ENCODE measurements at places on chromosomes 5 and 9.

GRCh38 chr5:98556712-98557111, 216.8 kb upstream of the RGMB start:
- no peak for DNase-seq

- no peak for DNase-seq
Measured at GRCh38 chr9:78365748-78366697, 69.1 kb downstream of the PSAT1 start.

DNA sequence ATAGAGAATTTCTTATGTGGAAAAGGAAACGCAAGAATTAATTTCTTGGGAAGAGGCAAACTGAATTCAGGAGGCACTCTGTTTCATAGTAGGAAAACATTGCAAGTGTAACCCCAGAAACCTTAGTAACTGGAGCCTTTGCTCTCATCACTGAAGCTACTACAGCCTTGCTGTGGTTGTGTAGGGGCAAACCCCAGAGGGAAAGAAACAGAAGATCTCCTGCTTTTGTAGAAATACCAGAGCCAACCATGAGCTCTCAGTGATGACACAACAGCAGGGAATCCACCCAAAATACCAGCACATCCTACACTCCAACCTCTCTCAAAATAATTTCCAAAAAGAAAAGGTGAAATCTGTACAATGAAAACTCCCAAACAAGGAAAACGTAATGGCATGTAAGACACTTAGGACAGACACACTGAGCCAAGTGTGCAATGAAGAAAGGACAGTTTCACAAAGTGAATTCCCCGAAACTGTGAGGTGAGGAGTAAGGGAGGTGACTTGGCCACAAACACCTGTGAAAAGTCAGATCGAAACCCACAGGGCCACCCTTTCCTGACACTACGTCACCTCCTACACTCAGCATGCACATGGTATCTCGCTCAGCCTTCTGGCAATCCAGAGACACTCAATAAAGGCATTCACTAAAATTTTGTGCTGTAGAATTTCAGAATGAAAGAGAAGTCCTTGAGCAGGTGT, 8.5 kb upstream of the ACSL6 start:
- DNase-seq: no peak

GRCh38 chr9:113737517-113738271, 138.4 kb upstream of the ZNF618 start:
- DNase-seq: no peak

- no peak for DNase-seq
Measured at GRCh38 chr9:80320480-80320879, 748.7 kb downstream of the TLE4 start.

DNA sequence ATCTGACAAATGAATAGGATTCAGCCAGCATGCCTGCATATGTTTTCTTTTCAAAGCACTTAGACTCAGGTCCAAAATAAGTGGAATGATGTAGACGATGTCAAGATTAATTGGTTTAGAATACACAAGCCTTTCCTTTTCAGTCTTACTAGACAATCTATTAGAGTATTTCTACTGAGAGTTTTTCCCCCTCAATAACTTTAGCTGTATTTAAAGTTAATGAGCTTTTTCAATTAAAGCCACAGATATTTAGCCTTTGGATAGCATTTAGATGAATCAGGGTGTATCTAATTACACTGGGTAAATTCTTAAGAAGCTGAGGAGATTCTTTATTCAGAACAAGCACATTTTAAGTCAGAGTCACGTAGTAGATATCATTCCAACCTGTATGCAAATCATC, 198.7 kb upstream of the MPDZ start:
- no peak for DNase-seq

DNA sequence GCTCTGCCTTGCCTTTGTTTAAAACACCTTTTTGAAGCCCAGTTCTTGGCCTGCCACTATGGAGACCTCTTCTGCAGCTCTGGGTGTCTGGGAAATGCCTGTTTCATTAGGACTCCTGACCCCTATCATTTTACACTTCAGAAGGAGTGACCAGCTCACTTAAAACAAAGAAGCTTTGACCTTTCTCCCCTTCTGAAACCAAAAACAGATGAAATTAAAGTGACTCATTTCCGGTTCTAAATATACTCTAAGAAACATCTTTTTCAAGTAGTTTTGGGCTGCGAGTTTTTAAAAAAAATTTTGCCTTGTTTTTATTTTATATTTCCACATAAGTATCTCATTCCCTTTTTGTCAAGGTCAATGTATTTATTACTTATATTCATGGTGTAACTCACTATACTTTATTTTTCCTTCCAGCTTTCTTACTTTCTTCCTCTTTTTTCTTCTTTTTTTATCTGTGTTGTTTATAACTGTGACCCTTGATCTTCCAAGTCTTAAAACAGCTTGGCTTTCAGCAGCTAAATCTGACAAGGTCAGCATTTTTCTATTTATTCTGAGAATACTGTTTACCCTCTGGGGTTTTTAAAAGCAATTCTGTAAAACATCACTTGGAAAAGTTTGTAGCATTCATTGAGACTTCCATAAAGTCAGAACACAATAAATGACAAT, 672.9 kb downstream of the NR2F1-AS1 start:
- no peak for DNase-seq

- DNase-seq: no peak
Measured at GRCh38 chr5:82641331-82642003, 363.3 kb upstream of the RPS23 start.

DNA sequence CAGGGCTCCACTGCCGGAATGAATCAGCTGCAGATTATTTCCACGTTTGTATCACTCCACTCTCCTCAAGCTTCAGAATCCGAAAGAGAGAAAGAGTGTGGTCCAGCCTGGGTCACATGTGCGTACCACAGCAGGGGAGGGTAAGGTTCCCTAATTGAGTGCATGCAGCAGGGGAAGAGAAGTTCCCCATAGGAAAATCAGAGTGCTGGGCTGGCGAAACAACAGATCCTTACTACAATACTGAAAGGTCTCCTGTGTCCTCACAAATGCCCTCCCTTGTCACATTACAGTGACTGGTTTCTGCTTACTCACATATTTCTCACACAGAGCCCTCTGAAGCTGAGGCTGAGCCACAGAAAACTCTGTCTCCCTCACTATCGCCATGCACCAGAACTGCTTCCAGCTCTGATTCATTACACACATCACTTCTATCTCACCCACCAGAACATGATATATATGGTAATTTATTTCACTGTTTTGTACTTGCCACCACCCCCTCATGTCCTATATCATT, 532.2 kb upstream of the TUSC1 start:
- no peak for DNase-seq

DNA sequence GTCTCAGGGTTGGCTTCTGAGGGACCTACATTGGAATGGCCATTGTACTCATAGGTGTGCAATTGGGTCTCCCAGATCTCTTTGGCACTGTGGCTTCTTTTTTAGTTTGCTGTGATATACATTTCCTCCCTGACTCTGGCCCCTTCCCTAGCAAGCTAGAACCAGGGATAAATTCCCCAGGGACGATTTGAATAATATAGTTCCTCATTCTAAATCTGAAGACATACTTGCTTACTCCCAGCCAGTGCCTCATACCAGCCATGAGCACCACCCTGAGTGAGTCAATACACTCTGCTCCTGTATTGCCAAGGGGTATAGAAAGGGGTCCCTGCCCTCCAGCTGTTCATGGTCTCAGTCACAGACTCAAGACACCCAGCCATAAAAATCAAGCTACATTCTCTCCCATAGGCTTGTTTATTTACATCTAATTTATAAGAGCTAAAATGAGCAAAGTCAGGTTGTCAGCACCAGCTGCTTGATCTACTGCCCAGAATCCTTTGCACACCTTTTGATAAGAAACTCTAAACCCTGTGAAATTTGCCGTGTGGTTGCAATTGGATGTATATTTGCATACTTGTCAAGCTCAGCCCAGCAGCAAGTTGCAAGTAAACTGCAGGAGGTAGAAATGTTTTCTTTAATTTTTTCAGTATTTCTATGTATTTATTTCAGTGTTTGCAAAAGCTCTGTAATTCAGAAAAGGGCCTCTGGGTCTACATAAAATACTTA, 219.9 kb upstream of the IRX1 start:
- DNase-seq: no peak

DNA sequence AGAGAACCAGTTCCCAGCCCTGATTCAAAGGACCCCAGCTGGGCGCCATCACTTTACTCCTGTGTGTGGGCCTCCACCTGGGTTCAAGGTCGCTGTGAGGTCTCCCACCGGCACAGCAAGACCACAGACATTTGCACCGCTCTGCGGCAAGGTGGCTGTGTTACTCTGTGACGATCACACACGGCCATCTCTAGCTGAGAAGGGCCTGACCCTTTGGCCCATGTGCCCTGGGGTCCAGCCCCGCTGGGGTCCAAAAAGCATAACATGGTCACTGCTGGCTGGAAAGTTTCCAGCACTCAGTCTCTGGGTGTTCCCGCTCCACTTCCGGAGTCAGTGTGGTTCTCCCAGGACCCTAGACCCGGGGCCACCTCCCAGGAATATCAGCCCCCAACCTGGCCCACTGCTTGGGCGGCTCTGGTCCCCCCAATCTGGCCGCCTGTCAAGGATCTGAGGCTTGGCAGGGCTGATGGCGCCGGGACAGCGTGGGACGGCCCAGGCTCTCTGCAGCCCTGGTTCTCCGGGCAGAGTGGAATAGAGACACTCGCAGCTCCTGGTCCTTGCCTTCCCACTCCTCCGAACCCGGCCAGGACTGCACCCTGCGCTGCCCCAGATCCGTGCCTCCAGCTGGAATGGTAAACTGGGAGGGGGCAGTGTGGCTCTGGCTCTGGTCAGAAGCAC, 3.9 kb upstream of the LMX1B start:
- DNase-seq: no peak

GRCh38 chr5:142941245-142941644, 171.1 kb downstream of the ARHGAP26 start:
- no peak for DNase-seq

GRCh38 chr5:44862808-44863207, 54.1 kb downstream of the MRPS30 start:
- DNase-seq: no peak

DNA sequence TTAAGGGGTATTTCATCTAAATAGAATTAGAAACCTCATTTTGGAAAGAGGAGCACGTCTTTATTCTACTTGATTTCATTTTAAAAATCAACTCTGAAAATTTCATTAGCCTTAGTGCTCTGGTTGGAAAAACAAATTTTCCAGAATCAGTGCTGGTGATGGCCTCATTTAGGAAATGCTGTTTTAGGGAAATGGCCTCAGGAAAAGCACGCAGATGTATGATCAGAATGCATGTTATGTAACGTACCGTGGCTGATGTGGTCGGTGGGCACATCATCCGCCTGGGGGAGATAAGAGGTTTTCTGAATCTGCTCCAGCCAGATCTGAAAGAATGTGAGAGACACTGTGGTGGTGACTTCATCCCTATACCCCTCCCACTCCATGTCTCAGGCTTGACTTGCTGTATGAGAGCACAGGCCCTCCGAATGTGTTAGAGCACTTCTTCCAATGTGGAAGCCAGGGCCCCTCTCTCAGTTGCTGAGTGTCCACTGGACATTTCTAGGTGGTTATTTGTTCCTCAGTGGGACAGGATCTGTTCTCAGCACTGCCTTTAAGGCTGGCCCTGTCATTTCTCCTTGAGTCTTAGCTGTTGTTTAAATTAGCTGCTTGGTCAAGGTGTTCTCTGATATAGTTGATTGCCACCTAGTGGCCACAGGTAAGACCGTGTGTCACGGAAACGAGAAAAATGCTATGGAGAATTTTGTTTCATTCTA, 96.5 kb downstream of the ARHGAP26 start:
- no peak for DNase-seq

DNA sequence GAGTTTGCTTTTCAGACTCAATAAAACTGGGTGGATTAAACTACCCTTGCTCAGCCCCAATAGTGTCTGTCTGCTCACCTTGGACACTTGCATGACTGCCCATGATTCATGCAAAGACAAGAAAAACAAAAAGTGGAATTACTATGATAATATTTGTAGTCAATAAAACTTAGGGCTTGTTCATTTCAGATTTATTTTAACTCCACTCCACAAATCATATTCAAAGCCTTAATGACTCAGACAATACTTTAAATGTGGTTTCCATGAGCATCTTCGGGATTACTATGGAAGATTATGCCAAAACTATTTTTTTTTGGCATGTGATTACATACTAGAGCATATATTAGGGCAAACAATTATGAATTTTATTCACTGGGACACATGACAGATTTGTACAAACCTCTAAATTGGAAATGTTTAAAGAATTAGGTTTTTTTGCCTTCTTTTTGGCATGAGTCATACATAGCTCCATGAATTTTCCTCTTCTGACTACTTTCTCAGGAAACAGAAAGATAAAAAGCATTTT, 468.9 kb downstream of the ACTL7B start:
- DNase-seq: no peak

GRCh38 chr9:89522261-89522958, 24.5 kb upstream of the SEMA4D start:
- no peak for DNase-seq

- DNase-seq: no peak
Measured at GRCh38 chr5:124707520-124707919, 38.9 kb downstream of the ZNF608 start.

All from upper lobe of left lung (tissue), 6 donors.